ENCODE measurements at places on chromosomes 12 and 14.

DNA sequence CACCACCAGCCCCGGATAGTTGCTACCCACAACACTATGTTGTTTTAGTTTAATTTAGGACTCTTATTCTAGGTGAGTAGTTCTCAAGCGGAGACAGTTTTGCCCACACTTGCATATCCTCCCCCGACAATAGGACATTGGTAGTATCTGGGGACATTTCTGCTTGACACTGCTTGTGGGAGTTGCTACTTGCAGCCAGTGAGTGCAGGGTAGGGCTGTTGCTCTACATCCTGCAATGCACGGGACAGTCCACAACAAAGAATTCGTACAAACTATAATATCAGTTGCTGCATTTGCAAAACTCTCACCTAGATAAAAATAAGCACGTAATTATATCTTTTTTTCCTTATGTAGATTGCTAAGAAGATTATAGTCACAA lies 111.8 kb upstream of the DNM1L start:
- DNase-seq = no peak

GRCh38 chr12:19884021-19884492 lies 444.8 kb downstream of the AEBP2 start:
- no peak for DNase-seq

GRCh38 chr14:67536087-67536486 lies 3.0 kb downstream of the PLEKHH1 start:
- DNase-seq = no peak

DNA sequence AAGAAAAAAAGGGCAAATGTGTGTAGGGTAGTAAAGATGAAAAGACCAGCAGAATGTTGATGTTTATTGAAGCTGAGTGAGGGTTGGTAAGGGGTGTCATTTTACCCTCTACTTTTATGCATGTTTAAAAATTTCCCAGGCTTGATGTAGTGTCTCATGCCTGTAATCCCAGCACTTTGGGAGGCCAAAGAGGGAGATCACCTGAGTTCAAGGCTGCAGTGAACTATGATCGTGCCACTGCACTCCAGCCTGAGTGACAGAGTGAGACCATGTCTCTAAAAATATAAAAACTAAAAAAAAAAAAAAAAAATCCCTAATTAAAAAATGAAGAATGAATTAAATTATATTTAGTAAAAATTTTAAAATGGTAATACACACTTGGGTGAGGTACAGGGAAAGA lies 8.5 kb downstream of the SEL1L start:
- no peak for DNase-seq

- no peak for DNase-seq
Measured at GRCh38 chr14:99234355-99234754, 37.6 kb downstream of the BCL11B start.

GRCh38 chr12:65343801-65344200 lies 65.3 kb downstream of the MSRB3 start:
- DNase-seq = no peak

DNA sequence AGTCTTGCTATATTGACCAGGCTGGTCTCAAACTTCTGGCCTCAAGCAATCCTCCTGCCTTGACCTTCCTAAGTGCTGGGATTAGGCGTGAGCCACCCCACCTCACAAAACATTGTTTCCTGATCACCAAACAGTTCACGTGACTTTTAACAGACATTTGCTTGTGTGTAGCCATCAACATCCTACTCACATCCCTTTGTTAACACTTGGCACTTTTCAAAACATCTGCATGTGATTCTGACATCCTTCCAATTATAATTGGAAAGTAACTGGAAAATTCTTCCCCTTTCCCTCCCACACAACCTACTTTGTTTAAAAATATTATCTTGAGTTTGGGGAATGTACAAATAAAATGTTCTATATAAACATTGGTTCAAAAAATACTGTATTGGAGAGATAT lies 317.9 kb downstream of the PCNX1 start:
- DNase-seq = no peak

DNA sequence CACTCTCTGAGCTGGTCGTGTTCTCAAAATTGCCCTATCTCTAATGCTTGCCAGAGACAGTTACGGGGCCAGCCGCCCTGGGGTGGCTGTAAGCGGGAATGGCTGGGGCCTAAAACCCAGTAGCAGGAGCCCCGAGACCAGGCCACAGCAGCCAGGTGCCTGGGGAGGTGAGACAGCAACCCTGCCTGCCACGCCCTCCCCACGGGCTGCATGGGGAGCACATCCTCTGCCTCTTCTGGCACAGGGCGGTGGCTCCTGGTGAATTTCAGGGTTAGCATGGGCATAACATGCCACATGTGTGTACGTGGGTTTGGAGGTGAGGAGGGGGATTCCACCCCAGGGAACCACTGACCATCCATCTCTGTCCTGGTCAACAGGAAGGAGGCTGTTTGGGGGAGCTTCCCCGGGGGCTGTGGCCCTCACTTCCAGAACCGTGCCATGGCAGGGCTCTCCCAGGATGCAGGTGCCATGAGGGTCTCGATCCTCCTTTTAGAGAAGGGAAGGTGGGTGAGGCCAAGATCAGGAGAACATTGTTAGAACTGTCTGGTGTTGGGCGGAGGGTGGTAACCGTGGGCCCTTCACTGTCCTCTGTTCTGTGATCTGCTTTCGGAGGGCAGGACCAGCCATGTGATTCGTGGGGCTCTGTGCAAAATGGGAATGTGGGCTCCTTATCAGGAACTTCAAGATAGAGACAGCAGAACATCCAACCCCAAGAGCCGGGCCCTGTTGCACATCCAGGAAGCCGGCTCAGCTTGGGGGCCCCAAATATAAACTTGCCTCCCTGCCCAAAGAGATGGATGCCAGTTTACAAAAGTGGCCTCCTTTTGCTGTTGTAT lies 312.2 kb upstream of the DIO3 start:
- DNase-seq = no peak

GRCh38 chr14:97290977-97291376 lies 493.8 kb downstream of the VRK1 start:
- DNase-seq = no peak

DNA sequence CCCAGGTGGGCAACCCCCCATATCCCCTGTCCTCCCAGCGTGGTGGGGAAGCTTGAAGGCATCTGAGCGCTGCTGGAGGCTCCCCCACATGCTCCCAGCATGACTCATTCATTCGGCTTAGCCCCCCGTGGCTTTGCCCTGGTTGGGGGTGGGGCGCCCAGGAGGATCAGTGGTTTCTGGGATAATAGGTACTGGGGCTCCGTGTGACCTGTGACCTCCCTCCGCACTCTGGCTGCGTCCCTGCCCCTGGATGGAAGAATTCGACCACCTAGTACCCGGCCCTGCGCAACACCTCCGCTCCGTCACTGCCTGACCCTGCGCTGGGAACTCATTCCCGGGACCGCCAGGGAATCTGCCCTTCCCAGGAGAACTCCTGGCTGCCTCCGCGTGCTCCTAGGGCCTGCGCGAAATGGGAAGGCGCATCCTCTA lies 120.1 kb downstream of the AACS start:
- peak; percentile 7 for DNase-seq

DNA sequence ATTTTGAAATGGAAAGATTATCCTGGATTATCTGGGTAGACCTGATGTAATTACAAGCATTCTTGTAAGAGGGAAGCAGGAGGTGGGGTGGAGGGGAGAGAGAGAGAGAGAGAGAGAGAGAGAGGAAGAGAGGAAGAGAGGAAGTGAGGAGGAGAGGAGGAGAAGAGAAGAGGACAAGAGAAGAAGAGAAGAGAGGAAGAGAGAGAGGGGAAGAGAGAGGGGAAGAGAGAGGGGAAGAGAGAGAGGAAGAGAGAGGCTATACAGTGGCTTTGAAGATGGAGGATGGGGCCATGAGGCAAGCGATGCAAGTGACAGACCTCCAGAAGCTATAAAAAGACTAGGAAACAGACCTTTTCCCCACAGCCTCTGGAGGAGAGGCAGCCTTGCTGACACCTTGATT lies 13.7 kb upstream of the CHST11 start:
- no peak for DNase-seq

GRCh38 chr14:72186523-72186922 lies 254.3 kb downstream of the RGS6 start:
- no peak for DNase-seq

DNA sequence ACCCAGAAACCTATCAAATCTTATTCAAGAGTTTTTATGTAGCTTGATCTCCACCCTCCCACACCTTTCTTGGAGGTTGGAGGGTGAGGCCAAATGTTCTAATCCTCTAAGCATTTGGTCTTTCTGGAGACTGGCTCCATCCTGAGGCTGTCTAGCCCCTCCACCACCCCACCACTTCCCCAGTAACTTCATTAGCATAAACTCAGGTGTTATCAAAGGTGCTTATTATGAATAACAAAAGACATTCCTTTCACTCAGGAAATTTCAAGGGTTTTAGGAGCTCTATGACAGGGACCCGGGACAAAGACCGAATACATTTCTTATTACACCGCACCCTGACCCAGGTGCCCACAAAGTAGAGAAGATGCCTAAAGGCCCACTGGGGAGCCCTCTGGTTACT lies 2.8 kb upstream of the TMEM229B start:
- DNase-seq = no peak

GRCh38 chr12:67062193-67062592 lies 207.0 kb upstream of the CAND1 start:
- DNase-seq = peak; percentile 74

DNA sequence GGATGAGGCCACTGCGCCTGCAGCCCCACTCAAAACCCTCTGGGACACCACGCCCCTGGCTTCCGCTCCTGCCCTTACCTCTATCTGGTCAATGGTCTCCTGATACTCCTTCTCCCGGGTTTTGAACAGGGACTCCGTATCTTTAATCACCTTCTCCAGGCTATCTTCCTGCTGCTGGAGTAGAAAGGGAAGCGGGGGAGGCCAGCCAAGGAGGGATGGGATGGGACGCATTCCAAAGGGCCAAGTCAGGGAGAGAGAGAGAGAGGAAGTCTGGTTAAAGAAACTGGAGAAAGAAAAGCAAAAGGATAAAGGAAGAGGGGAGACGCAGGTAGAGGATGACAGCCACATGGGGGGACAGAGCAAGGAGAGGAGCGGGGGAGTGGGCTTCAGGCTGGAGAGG lies 7.9 kb downstream of the IFFO1 start:
- peak; percentile 91 for DNase-seq

DNA sequence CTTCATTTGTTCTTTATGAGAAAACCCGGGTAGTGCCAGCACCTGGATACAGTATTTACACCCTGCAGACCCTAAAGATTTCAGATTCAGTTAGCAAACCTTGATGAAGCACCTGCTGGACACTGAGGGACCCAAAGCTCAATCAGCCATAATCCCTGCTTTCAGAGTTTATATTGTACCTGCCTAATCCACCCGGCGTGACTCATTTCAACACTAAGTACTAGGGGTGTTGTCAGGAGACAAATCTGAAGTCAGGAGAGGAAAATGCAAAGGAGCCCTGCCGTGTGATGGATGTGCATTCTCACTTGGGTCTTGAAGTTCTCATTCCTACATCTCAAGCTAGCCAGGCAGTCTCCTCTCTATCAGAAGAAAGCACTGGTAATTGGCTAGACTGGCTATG lies 176.7 kb upstream of the BCL2L14 start:
- no peak for DNase-seq

- peak; percentile 89 for DNase-seq
Measured at GRCh38 chr12:152440-152839, 61.5 kb downstream of the SLC6A12 start.

Measured in amniotic epithelial cell (primary cell).